Osteocyte (in vitro differentiated cells): ENCODE measurements at places on chromosomes 3 and 15. TPM values are rescaled to one million over a fixed set of nuclear protein-coding genes. Genes with fewer than 3 reads are reported as not detected.

CTNNB1 gene
- total RNA-seq: 321 and 339 TPM in 2 replicates

DNA sequence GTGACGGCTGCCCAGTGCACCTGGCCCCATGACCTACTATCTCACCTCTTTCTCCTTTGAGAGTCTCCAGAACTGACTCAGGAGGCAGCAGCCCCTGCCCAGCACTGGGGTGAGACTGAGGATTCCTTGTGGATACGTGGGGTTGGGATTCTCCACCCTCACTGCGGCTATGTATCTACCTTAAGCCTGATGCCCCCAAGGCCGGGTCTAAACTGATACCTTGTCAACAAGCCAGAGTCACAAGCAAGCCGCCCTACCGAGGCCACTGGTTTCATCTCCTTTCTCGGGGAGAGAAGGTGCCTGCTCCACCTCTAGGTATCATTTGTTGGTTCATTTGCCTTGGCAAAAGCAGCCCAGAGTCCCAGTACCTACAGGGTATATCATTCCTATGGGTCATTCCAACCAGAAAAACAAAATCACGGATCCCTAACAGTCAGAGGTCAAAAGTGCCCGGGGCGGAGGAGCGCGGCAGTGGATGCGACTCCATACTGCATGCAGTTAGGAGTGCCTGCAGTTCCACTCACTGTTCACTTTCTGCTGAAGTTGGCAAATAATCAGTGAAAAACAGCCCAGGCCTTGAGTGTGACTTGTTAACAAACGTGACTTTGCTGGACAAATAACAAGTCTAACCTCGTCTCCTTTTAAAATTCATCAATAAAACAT is 47.5 kb downstream of the ABTB1 start:
- DNase-seq: no peak

DNA sequence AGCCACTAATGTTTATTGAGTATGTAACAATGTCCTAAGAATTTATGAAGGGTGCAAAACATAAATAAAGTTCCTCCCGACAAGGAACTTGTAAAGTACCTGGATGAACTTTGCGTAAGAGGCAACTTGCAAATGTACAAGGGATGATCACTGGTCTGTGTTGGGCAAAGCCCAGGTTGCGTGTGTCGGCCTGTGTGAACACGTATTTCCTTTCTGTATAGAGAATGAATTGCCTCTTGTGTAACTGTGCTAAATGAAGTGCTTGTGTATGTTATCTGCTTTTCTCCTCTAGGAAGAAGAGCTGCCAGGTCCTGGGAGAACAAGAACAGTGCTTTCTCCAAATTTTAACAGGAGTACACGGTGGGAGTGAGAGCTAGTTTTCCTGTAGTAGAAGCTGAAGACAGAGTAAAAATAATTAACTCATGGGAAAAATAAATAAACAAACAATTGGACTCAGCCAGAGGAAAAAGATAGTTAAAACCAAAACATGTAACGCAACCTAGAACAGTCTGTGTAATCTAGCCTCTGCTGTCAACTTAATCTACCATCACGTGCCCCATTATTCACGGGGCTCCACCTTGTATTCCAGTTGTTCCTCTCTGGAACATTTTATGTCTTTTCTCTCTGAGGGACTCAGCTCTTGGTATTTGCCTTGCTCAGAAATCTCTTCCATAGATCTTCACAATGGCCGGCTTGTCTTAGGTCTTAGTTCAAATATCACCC is 83.7 kb upstream of the RASGRP1 start:
- DNase-seq: no peak

- no peak for DNase-seq
Measured at GRCh38 chr3:133896002-133896761, 500 bp upstream of the RAB6B start.

DNA sequence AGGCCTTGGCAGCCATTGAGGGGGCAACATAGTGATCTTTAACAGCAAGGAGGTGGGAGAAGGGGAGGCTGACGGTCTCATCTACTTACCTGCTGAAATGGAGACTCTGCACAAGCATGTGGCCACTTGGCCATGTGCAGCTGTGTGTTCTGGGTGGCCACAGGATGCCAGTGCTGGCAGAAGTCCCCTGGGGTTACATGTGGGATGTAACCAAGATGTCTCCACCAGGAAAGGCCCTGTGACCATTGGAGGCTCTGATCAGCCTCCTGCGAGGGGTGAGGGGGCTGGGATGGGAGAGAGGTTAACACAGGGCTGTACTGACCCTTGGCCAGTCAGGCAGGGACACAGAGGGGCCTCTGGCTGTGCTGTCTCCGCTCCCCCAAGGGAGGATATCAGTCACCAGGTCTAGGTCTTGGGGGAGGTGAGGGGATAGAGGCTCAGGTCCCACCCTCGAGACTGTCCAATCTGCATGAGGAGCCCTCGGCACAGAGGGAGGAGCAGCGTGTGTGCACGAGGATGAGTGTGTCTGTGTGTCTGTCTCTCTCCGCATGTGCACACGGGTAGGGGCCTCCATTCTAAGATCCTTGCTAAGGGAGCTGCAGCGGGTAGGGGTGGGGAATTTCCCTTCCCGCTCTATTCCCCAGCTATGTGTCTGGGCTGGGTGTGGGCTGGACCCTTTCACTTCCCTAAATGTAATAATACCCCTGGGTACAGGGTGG is 19.5 kb downstream of the PRKCD start:
- no peak for DNase-seq

DNA sequence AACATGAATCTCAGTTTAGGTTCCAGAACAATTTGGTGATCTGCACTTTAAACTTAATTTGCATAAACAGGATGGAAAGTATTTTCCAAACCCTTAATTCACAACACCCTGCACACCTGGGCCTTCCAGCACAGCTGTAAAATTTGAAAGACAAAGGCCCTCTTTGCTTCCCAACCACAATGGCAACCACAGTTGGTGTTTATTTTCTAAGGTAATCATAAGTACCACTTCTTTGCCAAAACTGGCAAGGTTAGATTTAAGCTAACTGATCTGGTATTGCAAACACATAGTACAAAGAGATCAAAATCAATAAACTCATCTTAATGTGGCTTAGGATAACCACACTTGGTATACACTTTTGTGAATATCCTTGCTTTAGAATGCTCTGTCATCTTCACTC is 4.1 kb downstream of the LRIG1 start:
- DNase-seq: no peak
